ENCODE measurements at places on chromosomes 3 and 15. TPM values are rescaled to one million over a fixed set of nuclear protein-coding genes. Genes with fewer than 3 reads are reported as not detected.

DNA sequence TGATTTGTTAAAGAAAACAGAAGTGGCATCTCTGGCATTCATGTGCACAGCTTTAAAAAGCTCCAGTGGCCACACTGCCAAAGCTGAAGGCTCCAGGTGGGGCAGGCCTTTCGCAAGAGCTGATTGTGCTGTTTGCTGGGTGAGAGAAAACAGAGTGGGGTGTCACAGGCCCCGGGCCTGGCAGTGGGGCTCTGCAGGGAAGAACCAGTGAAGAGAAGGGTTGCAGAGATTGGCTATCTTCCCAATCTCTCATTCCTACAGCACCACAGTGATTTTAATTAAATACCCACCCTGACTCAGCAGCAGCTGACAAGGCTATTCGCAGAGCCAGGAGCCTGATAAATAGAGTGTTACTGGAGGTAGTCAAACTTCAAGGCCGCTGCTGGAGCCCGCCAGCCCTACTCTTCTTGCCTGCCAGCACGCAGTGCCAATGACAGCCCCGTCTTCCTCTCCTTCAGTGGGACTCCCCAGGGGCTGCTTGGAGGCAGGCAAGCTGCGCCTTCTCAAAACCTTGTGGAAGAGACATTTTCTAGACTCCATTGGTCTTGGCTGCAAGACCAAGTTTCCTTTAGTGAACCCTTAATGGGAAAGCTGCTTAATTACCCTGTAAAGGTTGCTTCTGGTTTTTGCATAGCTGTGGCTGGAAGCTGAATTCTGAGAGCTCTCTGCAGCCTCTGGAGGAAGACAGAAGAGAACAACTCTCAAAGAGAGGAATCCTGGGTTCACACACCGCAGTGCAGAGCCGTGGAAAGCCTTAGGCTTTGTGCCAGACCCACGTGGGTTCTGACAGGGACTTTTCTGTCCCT lies 225.8 kb upstream of the SLCO3A1 start:
- peak; percentile 50 for DNase-seq

GRCh38 chr15:84398763-84399701 lies 163.5 kb downstream of the GOLGA6L4 start:
- no peak for DNase-seq

GRCh38 chr3:62538691-62539356 lies 165.5 kb upstream of the FEZF2 start:
- no peak for DNase-seq

DNA sequence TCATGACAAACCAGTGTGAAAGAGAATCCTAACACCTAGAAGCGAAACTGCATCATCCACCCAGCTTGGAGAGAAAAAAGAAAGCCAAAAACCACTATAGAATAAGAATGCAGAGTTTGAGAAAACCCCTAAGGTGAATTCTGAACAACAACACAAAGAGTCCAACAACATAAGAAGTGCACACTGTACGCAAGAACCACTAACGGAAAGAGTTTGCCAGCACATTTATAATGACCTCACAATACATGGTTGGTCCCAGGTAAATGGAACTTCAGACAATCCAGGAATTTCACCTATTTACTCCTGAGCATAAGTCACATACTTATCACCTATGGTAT lies 128.3 kb upstream of the BHLHE40 start:
- no peak for DNase-seq

DNA sequence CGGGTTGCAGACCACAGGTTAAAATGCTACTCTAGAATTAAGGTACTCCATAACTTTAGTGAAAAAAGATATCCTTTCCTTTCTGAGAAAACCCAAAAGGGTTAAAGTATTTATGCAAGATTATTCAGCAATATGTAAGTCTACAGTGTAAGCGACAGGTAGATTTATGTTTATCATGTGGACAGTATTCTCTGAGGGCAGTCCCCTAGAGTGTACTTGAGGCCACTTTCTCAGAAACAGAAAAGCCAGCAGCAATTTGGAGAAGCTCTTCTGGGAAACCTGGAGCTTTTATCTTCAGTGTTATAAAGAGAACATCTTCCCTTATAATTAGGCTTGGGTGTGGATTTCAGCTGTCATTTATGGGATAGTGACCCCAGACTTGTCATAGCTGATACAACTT lies 8.9 kb downstream of the ST3GAL6 start:
- no peak for DNase-seq

DNA sequence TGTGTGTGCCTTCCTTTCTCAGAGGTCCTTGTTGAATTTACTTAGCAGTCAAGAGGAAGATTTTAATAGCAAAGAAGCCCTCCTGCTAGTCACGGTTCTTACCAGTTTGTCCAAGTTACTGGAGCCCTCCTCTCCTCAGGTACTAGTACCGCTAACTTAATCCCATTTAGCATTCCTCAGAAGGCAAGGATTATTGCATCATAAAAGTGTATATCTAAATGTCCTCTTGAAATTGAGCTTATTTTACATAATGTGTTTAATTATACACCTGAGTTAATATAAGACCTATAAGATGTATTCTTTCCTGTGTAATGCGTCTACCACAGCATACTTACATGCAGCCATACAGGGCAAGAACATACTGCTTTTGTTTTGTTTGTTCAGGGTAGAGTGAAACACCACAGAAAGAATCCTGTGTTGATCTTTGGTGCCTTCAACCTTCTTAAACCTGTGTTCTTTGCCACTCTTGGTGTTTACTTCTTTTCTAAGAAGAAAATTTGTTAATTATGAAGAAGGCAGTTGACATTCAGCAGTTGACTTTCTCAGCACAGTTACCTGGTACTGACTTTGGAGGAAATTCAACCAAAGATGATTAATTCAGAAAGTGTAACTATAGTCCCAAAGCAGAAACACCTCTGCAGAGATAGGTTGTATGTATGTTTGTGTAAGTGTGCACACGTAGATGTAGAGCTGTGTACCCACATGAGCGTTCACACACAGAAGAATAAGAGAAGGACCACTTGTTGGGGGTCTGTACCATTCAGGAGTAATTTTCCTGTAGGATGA lies 33.1 kb downstream of the POLG start:
- DNase-seq = no peak

DNA sequence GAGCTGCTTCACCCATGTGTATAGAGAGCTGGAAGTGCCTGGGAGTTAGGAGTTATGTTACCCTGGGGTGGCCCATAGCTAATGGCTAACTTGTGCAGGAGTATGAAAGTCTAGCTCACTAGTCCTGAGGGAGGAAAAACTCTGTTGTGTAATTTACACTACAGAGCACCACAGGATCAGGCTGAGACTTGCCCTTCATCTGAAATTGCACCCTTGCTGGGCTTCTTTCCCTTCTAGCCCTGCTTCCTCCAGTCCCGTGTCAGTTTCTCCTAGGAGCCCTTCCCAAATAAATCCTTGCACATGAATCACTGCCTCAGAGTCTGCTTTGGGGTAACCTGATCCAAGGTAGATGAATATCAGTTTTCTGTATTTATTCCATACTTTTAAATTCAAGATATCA lies 40.0 kb downstream of the CTXND1 start:
- no peak for DNase-seq

HCN4 gene
- 0.14 TPM for total RNA-seq

TMEM158 gene
- 6.1 TPM for total RNA-seq

TRPM1 gene
- not detected for total RNA-seq

DNA sequence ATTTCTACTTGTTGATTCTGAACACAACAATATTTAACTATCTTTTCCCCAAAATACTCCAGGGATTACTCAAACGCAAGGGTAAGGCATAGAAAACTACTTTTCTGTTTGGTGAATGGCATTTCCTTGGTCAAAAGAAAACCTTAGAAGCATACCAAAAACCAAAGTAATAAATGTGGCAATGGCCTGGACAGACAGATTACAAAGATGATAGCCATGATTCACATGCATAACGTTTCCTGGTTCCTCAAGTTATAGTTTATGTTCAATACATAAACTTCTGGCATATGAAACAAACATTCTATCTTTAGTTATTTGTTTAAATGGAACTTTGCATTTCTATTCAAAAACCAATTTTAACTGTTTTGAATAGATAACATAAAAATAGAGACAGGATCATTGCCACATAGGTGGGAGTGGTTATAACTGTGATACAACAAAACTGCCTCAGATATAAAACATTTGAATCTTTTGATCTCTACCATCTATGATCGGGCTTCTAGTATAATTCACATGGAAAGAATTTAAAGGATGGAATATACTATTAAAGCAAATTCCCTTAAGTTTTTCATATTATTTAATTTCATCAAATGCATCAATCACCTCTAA lies 32.1 kb downstream of the FOXP1 start:
- DNase-seq = no peak

SORD gene
- total RNA-seq = 15.8 TPM

CAMK1 gene
- 10.1 TPM for total RNA-seq

HIGD2B gene
- total RNA-seq = not detected
